ENCODE measurements at places on chromosomes 12 and 14. TPM values are rescaled to one million over a fixed set of nuclear protein-coding genes. Genes with fewer than 3 reads are reported as not detected.

DNA sequence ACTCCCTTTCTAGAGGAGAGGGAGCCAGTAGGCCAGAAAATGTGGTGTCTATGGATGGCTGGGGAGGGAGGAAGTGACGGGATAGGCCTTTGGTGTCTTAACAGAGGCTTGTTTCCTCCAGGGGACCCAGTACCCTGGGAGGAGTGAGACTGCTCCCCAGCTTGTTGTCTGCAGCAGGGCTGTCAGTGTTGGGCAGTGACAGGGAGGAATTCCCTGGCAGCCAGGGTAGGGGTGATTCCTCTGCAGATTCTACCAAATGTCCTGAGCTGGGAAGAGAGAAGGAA, 64.0 kb downstream of the GALNT16 start:
- no peak for DNase-seq

The WNT1 gene
- total RNA-seq: not detected

- DNase-seq: no peak
Observed at GRCh38 chr12:1544996-1545700, 49.2 kb downstream of the FBXL14 start.

DNA sequence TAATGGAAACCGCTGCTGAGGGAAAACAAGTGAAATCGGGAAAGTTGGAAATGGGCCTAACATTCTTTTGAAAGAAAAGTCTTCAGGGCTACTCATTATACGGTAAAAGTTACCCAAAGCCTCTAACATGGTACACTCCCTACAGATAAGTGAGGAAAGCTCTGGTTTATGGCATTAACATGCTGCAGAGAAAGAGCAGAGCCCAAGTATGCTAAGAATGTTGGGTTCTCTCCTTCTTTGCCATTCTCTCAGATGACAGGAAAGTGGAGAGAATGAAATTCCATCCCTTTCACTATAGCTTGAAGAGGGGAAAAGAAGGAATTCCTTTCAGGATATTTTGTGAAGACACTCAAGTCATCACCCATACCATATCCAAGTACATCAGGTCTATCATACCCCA, 348.0 kb downstream of the SEC23A start:
- DNase-seq: no peak

- no peak for DNase-seq
Observed at GRCh38 chr14:29223947-29224346, 457.4 kb downstream of the FOXG1 start.

GRCh38 chr12:57441846-57442427, 7.4 kb downstream of the INHBC start:
- no peak for DNase-seq

The TMEM52B gene
- total RNA-seq: not detected
